SJCRH30 (cell line): ENCODE measurements at places on chromosomes 11 and 22. TPM values are rescaled to one million over a fixed set of nuclear protein-coding genes. Genes with fewer than 3 reads are reported as not detected.

Gene C11orf65
- 0.46 and 0.49 TPM in 2 replicates for total RNA-seq

Gene CD3E
- total RNA-seq, result not detected in 2 replicates

Gene GLYAT
- not detected in 2 replicates for total RNA-seq

Gene BCL2L13
- 47.9 and 52.4 TPM in 2 replicates for total RNA-seq

Gene OR1S2
- not detected in 2 replicates for total RNA-seq

Gene RFPL3
- total RNA-seq, result not detected in 2 replicates

Gene PLAAT2
- total RNA-seq, result not detected in 2 replicates

Gene SLC43A3
- 0.12 TPM in 1 of 2 replicates, not detected in the other for total RNA-seq

Gene SPI1
- not detected in 2 replicates for total RNA-seq

Gene FOLR3
- total RNA-seq, result not detected in 2 replicates

Gene CHRM1
- not detected in 2 replicates for total RNA-seq

Gene CLDN5
- 0.04 and 0.20 TPM in 2 replicates for total RNA-seq

Gene RAB36
- not detected in 2 replicates for total RNA-seq

Gene MYRF
- total RNA-seq, result 0.02 and 0.05 TPM in 2 replicates

Gene OR4D5
- total RNA-seq, result not detected in 2 replicates

DNA sequence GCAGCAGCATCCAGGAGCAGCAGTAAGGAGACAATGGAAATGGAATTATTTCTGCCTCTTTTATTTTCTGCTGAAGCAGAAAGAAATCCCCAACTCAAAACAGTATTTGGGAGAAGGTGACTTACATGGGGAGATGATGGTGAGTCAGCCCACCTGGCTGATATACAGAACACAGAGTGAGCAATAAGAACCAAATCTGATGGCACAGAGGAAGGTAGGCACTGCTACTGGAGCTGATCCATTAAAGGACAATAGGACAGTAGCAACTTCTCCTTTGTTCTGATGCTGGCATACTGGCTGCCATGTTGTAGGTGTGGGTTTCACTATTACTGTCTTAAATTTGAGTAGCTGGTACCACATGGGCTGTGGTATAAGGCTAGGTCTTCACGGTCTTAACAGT, 45.2 kb downstream of the CLPB start:
- no peak overlapping the region for H3K4me3 ChIP-seq
- H3K36me3 ChIP-seq, result no peaks in the 10 kb centered on the region
- H3K4me1 ChIP-seq, result no peaks in the 10 kb centered on the region
- DNase-seq, result no peak
- no peaks in the 10 kb centered on the region for H3K27me3 ChIP-seq
- H3K27ac ChIP-seq, result no peak overlapping the region

- no peaks in the 10 kb centered on the region for H3K36me3 ChIP-seq
- H3K4me3 ChIP-seq, result no peak overlapping the region
- no peaks in the 10 kb centered on the region for H3K4me1 ChIP-seq
- no peak for DNase-seq
- no peak overlapping the region for H3K27ac ChIP-seq
- peaks cover 22% of the 10 kb centered on the region for H3K27me3 ChIP-seq
Measured at GRCh38 chr22:48973694-48974041, 854.0 kb downstream of the BRD1 start.

GRCh38 chr11:27619039-27619574, 81.1 kb downstream of the BDNF start:
- H3K4me1 ChIP-seq, result peaks cover 53% of the 10 kb centered on the region
- DNase-seq, result peak; percentile 17
- H3K27me3 ChIP-seq, result no peaks in the 10 kb centered on the region
- H3K4me3 ChIP-seq, result no peak overlapping the region
- peak overlapping the region; percentile 63; the same call in 1 of the 2 replicates for H3K27ac ChIP-seq
- no peaks in the 10 kb centered on the region for H3K36me3 ChIP-seq

DNA sequence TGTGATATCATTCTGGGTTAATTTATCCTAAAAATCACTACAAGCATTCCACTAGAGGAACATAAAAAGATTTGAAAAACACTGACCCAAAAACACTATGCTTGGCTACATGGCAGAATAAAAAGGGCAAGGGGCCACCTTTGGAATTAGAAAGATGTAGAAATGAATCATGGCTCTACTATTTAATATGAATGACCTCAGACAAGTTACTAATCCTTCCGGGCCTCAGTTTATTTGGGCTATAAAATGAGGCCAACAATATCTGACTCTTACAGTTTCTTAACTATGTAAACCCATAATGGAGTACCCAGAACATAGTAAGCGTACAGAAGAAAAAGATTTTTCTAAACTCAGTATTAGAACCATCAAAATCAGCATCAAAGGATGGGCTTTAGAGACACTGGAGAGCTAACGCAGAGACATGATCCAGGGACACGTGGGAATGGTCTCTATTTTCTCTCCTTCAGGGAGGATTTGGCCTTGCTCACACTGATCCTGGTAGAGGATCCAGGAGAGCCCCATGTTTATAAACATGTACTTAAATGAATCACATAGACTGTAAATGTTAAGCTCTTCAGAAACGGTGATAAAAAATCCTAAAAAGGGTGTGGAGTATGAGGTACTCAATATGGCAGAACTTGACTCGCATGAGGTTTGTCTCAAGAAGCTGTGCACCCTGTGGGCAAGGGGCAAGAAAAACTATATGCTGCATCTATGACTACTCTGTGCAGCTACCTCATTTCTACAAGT, 288.4 kb upstream of the PITPNB start:
- no peaks in the 10 kb centered on the region for H3K4me1 ChIP-seq
- DNase-seq, result no peak
- H3K4me3 ChIP-seq, result no peak overlapping the region
- H3K27ac ChIP-seq, result no peak overlapping the region
- no peaks in the 10 kb centered on the region for H3K27me3 ChIP-seq

DNA sequence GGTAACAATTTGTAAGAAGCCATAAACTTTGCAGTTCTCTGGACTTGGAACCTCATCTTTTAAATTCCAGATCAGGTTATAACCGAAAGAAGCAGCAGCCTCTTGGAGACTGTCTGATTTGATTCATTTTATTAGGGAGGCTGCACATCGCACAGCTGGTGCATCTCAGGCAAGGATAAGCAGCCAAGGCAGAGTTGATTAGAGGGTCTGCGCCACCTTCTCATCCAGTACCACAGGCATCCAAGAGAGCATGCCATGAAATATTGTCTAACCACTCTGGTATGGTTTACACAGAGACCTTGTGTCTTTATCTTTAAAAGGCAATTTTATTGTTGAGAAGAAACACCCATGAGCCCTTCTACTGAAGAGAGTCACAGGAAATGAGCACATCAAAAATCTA, 16.2 kb upstream of the CWF19L2 start:
- H3K27ac ChIP-seq, result no peak overlapping the region
- H3K27me3 ChIP-seq, result no peaks in the 10 kb centered on the region
- no peaks in the 10 kb centered on the region for H3K4me1 ChIP-seq
- H3K4me3 ChIP-seq, result no peak overlapping the region
- no peak for DNase-seq

- no peaks in the 10 kb centered on the region for H3K27me3 ChIP-seq
- no peaks in the 10 kb centered on the region for H3K4me1 ChIP-seq
- no peak overlapping the region for H3K27ac ChIP-seq
- H3K4me3 ChIP-seq, result no peak overlapping the region
- DNase-seq, result no peak
Measured at GRCh38 chr11:113332638-113333329, 18.4 kb downstream of the TTC12 start.

GRCh38 chr22:37559901-37560607, at the start of gene CDC42EP1:
TSS of gene CDC42EP1 (plus strand) at chr22:37560480. CDS start at chr22:37566350, 5,870 bp downstream.
- H3K36me3 ChIP-seq, result no peaks in the 10 kb centered on the region; the same call in 1 of the 2 replicates
- peak; percentile 61 for DNase-seq
- H3K4me1 ChIP-seq, result peaks cover 18% of the 10 kb centered on the region

GRCh38 chr22:49833340-49834007, 5.8 kb upstream of the BRD1 start:
- H3K36me3 ChIP-seq, result no peaks in the 10 kb centered on the region
- H3K4me1 ChIP-seq, result no peaks in the 10 kb centered on the region
- no peak for DNase-seq
- no peak overlapping the region for H3K27ac ChIP-seq
- H3K4me3 ChIP-seq, result no peak overlapping the region

DNA sequence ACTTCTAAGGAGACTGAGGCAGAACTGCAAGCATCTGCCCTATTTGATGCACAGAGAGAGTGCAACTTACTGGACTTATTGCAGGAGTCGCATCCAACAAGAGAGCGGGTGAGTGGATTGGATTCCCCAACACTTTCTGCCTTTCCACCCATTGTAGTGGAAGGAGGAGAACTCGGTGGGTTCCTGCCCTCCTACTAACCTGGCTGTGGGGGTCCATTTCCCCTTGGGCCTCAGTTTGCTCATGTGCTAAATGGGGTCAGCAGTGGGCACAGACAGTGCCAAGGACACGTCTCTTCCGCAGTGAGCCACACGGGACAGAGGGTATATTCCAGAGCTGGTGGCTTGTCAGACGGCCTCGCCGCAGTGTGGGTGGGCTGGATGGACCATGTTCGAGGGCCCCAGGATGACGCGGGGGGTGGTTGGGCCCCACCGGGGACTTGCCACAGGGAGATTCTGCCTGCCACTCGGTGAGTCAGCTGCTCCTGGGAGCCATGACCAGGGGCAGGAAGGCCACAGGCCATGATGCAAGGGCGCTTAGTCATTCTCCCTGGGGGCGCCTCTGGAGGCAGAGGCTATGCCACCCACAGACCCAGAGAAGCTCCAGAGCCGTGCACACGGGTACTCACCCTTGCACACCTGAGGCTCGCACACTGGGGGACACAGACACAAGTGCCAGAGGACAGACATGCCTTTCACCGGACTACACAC, 8.2 kb downstream of the ALX4 start:
- DNase-seq, result peak; percentile 86
- no peak overlapping the region for H3K4me3 ChIP-seq
- no peaks in the 10 kb centered on the region for H3K27me3 ChIP-seq
- H3K27ac ChIP-seq, result peak overlapping the region; percentile 34; the same call in 1 of the 2 replicates

DNA sequence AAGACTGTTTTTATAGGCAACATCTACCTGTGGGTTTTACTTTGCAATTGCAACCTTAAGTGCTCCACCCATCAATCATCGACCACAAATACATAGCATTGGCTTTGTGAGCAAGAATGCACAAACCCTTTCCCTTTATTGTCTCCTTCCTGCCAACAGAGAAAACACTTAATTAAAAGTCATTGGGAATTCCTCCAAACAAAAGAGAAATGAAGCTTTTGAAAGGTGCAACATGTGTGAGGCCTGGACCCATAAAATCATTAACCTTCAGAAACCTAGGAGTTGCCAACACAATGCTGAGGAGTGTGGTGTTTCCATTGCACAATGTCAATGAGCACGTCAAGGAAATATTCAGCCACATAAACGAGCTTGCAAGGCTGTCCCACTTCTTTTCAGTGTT, 223.2 kb downstream of the BLID start:
- H3K4me1 ChIP-seq, result peaks cover 41% of the 10 kb centered on the region
- H3K36me3 ChIP-seq, result no peaks in the 10 kb centered on the region
- H3K27ac ChIP-seq, result peak overlapping the region; percentile 69
- no peak overlapping the region for H3K4me3 ChIP-seq
- no peak for DNase-seq
- H3K27me3 ChIP-seq, result no peaks in the 10 kb centered on the region

DNA sequence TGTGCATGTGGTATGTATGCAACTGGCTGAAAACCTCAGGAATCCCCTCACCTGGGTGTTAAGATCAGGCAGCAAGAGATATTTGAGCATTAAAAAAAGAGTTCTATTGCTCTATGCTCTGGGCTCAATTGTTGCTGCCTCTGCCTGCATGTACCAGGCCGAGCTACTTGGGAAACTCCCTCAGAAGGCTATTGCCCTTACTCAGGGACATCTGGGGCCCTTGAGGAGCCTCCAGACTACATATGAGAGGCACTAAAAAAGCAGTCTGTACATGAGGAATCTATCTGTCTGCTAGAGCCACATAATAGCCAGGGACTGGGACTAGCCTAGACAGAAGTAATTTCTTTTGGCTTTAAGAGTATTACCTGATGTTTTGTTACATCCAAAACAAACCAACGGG, 120.1 kb downstream of the SWAP70 start:
- no peak for DNase-seq
- H3K4me1 ChIP-seq, result peaks cover 12% of the 10 kb centered on the region
- H3K4me3 ChIP-seq, result no peak overlapping the region
- H3K27ac ChIP-seq, result no peak overlapping the region
- no peaks in the 10 kb centered on the region for H3K27me3 ChIP-seq
- H3K36me3 ChIP-seq, result peaks cover 40% of the 10 kb centered on the region

GRCh38 chr22:45972889-45973253, 4.1 kb downstream of the WNT7B start:
- no peaks in the 10 kb centered on the region for H3K4me1 ChIP-seq
- no peak for DNase-seq
- no peaks in the 10 kb centered on the region for H3K36me3 ChIP-seq
- no peak overlapping the region for H3K27ac ChIP-seq
- no peaks in the 10 kb centered on the region for H3K27me3 ChIP-seq
- no peak overlapping the region for H3K4me3 ChIP-seq

- DNase-seq, result no peak
- H3K36me3 ChIP-seq, result no peaks in the 10 kb centered on the region
- no peak within 1 kb of the TSS for H3K27ac ChIP-seq
- H3K4me3 ChIP-seq, result no peak within 1 kb of the TSS
Measured at GRCh38 chr11:58358969-58359368, at the start of gene OR5B17. TSS of gene OR5B17 (minus strand) at chr11:58359069. CDS start at chr11:58359069, 0 bp downstream.

- peaks cover 18% of the 10 kb centered on the region for H3K4me1 ChIP-seq
- no peak overlapping the region for H3K27ac ChIP-seq
- no peak for DNase-seq
- H3K27me3 ChIP-seq, result no peaks in the 10 kb centered on the region
Measured at GRCh38 chr11:123474994-123475393, 44.9 kb downstream of the GRAMD1B start.

DNA sequence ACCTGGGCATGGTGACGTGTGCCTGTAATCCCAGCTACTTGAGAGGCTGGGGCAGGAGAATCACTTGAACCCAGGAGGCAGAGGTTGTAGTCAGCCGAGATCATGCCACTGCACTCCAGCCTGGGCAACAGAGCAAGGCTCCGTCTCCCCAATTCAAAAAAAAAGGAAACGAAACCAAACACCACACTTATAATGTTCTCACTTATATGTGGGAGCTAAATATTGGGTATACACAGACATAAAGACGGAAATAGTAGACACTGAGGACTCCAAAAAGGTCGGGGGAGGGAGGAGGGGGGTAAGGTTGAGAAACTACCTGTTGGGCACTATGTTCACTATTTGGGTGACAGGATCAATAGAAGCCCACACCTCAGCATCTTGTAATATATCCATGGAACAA, 94.3 kb downstream of the GAB2 start:
- no peaks in the 10 kb centered on the region for H3K36me3 ChIP-seq
- no peaks in the 10 kb centered on the region for H3K27me3 ChIP-seq
- H3K4me3 ChIP-seq, result no peak overlapping the region
- H3K4me1 ChIP-seq, result peaks cover 5% of the 10 kb centered on the region; the same call in 1 of the 2 replicates
- DNase-seq, result no peak

GRCh38 chr11:36469063-36469462, 41.0 kb downstream of the TRAF6 start:
- no peaks in the 10 kb centered on the region for H3K27me3 ChIP-seq
- DNase-seq, result peak; percentile 88
- H3K4me3 ChIP-seq, result no peak overlapping the region
- H3K36me3 ChIP-seq, result no peaks in the 10 kb centered on the region
- H3K4me1 ChIP-seq, result peaks cover 53% of the 10 kb centered on the region

GRCh38 chr22:17603668-17604067, 24.9 kb downstream of the ATP6V1E1 start:
- no peak overlapping the region for H3K27ac ChIP-seq
- DNase-seq, result no peak
- H3K4me3 ChIP-seq, result no peak overlapping the region
- H3K27me3 ChIP-seq, result no peaks in the 10 kb centered on the region
- no peaks in the 10 kb centered on the region for H3K4me1 ChIP-seq
